ENCODE measurements at places on chromosomes 11 and 22.

DNA sequence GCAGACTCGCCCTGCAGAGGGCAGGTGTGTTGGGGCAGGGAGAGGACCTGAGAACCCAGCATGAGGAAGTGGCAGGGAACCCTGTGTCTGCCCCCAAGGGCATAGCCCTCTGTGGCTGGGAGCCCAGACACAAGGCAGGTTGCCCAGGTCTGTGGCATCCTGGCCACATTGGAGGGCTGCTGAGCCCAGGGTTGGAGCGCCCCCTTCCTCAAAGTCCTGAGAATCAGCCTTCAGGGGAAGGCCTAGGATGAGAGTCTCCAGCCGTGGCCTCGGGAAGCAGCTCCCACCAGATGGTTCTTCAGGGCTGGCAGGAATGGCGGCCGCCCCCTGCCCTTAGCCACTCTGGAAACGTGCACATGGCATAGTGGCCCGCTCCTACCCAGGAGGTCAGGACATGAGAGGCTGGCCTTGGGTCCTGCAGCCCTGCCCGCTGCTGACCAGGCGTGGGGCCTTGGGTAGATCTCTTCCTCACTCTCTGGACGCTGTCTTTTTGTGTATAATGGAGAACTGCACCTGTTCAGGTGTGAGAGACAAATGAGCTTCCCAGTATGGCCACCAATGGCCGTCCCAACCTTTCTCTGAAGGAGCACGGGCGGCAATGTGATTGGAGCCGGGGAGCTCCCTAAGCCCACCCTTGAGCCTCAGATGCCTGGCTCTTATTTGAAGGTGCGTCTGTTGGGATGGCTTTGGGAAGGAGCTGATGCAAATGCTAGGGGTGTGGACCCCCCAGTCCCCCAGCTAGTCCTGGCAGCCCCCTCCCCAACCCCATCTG is 4.6 kb upstream of the CDC42BPG start:
- no peak for DNase-seq

GRCh38 chr22:46620588-46621242 is 529 bp downstream of the GRAMD4 start:
- no peak for DNase-seq

- no peak for DNase-seq
Measured at GRCh38 chr22:28911777-28912669, 28.7 kb downstream of the ZNRF3 start.

GRCh38 chr11:12784445-12784844 is 110.2 kb downstream of the TEAD1 start:
- DNase-seq: no peak

DNA sequence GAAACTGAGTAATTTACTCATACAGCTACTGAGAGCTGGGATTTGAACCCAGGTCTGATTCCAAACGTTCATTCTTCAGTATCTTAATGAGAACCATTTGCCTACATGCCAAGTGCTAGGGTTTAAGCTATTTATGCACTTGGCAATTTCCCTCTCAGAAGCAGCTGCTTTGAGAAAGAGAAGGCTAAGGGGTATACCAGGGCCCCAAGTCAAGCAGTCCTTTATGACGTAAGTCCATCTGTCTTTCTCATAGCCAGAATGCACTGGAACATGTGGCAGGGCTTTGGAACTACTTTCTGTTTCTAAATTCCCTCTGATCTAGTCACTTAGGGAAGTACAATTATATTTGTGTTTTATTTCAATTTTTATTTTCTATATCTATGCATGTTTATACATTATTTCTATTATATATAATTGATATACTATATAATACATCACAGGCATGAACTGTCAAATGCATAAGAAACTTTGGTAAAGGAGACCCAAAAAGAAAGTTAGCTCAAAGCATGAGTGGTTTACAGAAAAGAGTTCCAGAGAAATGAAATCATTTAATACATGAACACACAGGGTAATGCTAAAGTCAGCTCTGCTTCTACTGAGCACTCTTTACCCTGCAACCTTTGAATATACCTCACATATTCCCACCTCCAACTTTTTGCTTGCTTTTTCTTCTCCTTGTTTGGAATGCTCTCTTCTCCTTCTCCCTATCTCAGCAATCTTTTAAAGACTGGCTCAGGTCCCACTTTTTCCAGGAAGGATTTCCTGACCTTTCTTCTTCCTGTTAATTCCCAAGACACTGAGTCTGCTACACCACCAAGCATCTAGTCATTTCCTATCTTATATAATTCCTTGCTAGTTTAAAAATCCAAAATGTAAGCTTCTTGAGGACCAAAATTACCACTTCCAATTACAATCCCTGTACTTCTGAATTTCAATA is 80.5 kb upstream of the GDPD4 start:
- no peak for DNase-seq

- no peak for DNase-seq
Measured at GRCh38 chr11:8332196-8332595, 68.5 kb upstream of the LMO1 start.

- no peak for DNase-seq
Measured at GRCh38 chr22:41647771-41648170, 26.7 kb downstream of the XRCC6 start.

GRCh38 chr22:37109242-37109917 is at the start of gene TMPRSS6:
TMPRSS6 (minus strand) TSS chr22:37109713; CDS start chr22:37103417, 6,296 bp downstream.
- no peak for DNase-seq

All from NCI-H2081 treated with DMSO at 0.1 percent for 48 hours (cell line).